ENCODE measurements at places on chromosomes 2 and 18. TPM values are rescaled to one million over a fixed set of nuclear protein-coding genes. Genes with fewer than 3 reads are reported as not detected.

HOXD13 gene
- not detected for total RNA-seq

RUFY4 gene
- 6.8 TPM for total RNA-seq

DNA sequence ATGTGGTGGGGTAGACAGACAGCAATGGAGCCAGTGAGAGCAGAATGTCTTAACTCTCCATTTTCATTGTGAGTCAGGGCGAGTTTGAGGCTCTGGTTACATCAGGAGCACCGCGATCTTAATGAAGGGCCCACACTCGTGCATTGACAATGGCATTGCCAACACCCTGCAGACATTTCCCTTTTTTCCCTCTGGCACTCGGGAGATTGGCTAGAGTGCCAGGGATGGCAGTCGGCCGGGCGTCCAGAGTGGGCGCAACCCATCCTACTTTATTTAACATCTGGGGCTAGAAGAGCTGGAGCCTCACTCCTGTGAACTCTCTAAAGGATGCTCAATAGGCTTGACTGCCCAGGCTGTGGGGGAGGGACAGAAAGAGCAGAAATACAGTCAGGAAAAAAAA is 9.7 kb downstream of the PROKR1 start:
- DNase-seq = no peak

- no peak for DNase-seq
Observed at GRCh38 chr2:62474176-62474575, 31.8 kb downstream of the TMEM17 start.

DNA sequence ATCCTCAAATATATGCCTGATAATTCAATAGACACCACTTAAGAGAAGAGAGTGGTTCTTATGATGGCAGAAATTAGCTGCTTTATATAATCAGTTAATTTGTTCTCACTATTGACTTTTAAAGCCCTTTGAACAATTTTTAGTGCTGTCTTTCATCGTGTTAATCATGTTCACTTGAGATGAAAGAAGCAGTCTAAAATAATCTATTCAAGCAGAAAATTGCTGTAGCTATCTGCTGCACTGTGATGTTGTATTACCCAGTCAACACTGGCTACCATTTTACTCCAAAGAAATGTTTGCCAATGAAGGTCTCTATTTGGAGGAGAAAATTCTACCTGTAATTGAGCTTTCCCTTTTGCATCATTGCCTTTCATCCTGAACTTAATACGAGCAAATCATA is 459.8 kb upstream of the FSIP2 start:
- DNase-seq = no peak

DNA sequence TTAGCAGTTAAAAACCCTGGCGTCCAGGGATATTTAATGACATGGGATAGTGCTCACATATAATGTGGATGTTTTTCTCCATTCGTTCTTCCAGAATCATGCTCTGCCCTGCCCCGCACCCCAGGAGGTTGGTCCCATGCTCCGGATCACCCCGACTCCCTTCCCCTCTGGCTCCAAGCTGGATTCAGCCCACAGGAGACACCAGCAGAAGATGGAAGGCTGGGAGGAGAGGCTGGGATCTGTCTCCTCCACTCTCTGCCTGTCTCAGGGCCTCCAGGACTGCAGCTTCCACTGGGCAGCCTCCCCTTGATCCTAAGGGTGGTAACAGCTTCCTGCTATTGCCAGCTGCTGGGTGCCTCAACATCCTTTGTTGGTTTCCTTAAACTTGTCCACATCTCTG is 24.5 kb downstream of the TMEM177 start:
- no peak for DNase-seq

DNA sequence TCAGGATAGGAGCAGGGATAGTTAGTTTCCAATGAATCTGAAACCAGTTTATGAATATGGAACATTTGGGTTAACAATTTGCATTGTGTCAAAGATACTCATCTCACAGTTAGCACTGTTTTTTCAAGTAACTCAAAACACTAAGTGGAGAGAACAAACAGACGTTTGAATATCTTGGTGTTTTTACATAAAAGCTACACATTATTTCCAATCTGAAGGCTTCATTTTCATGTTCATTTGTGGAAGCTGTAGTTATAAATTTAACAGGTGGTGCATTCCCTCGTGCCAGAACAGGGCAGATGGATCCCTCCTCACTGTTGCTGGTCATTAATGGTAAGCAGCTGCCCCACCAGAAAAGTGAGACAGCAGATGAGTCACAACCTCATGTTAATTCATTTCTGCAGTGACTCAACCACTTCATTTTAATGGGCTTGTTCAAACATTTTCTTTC is 286.9 kb downstream of the TMX3 start:
- DNase-seq = no peak
